Forelimb muscle (tissue), 1 donor: ENCODE measurements at places on chromosomes 1 and 21. TPM values are rescaled to one million over a fixed set of nuclear protein-coding genes. Genes with fewer than 3 reads are reported as not detected.

DNA sequence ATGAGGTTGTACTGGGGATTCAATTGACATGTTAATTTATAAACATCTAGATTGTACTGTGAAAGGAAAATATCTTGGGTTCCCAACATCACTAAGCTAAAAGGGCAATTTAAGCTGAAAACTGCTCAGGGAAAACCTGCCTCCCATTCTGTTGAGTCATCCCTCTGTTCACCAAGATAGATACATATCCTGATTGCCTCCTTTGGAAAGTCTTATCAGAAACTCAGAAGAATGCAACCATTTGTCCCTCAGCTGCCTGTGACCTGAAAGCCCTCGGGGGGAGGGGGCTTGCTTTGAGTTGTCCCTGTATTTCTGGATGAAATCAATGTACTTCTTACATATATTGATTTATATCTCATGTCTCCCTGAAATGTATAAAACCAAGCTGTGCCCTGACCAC, 187.0 kb upstream of the ETV3 start:
- DNase-seq, result no peak

GRCh38 chr1:37035796-37036666, 1.7 kb upstream of the GRIK3 start:
- no peak for DNase-seq

- DNase-seq, result no peak
Measured at GRCh38 chr1:78687914-78688313, 38.3 kb downstream of the IFI44 start.

DNA sequence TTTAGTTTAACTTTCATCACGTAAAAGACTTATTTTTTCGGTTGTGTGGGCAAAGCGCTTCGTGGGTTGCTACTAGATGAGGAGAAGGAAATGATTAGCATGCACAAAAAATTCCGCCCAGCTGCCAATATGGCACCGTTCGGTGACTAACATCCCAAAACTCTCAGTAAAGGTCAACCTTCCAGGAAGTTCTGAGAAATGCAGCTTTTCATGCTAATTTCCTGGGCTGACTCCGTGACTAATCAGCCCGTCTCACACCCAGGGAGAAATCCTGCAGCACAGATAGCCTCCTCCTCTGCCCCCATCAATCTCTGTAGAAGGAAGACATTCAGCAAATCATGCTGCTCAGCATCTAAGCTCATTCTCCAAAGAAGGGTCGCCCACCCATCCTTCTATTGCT, 34.1 kb downstream of the TMCO4 start:
- DNase-seq, result no peak

DNA sequence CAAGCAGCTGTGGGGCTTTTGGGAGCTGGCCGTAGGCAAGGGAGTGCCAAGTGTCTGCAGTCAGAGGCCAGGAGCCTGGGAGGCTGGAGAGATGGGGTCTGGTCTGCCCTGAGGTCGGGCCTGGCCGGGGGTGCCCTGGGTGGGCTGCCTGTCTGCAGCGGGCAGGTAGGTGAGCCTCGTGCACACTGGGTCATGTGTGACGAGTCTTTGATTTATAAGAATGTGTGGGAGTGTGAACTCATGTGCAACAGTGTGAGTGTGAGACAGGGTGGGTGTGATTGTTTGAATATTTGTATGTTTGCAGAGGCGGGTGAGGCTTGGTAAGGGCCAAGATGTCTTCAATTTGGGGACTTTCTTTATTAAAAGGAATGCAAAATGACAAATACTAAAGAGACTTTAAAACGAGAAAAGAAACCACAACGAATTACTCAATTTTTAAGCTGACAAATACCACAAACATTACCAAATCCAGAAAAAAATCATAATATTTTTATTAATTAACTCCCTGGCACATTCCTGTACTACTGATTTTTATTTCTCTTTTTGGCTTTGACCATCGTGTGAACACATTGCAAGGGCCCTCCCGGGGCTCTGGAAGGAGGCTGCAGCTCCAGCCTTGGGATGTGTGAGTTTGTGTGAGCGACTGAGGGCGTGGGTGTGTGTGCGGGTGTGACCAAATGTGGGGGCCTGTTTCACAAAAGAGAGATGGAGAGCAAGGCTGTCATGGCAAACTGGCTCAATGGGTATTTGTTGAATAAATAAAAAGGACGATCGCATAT, 110.3 kb upstream of the WNT4 start:
- DNase-seq, result no peak

- no peak for DNase-seq
Measured at GRCh38 chr21:26956813-26957212, 10.1 kb downstream of the ADAMTS5 start.

- DNase-seq, result no peak
Measured at GRCh38 chr1:162192306-162192678, 122.8 kb downstream of the NOS1AP start.

- DNase-seq, result no peak
Measured at GRCh38 chr1:46512135-46512791, 22.6 kb downstream of the DMBX1 start.

DNA sequence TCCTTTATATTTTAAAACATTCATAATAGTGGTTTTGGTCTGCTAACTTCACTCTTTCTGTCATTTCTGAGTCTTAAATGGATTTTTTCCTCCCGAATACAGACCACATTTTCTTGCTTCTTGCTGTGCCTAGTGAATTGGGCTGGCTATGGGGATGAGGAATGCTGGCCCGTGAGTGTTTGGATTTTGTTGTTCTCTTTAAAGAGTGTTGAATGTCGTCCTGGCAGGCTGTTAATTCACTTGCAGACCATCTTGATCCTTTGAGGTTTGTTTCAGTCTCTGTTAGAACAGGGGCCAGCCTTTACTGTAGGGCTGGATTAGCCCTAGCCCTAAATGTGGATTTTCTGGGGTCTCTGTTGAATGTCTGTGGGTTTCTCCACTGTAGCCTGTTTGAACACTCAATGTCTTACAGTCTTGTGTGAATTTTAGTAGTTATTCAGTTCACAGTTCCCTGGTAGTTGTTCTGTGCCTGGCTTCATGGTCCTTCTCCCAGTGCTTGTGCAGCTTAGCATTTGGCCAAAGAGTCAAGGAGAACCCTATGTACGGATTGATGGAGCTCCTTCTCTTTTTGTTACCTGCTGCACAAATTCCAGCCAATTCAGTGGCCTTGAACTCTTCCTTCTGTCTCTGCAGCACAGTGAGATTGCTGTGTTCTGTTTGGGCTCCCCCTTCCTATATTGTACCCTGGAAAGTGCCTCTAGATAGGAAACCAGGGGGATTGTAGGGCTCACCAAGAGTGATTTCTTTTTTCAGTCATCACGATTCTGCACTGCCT, 95.7 kb downstream of the DYRK1A start:
- DNase-seq, result no peak

DNA sequence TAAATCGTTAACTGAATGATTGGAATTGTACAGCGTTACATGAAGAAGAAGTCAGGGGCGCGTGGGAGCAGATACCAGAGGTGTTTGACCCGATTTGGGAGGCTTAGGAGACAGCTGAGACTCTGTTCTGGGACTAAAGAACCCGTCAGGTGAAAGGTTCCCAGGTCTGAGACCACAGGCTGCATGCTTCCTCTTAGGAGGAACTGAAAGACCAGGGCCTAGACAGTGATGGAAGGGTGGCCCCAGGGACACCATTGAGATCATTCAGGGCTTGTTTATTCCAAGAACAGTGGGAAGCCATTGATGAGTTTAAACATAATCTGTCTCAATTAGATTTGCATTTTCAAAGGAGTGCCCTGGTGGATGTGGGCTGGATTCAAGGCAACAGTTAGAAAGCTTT, 904 bp downstream of the KLF17 start:
- DNase-seq, result no peak

- no peak for DNase-seq
Measured at GRCh38 chr1:35622510-35623178, 18.7 kb downstream of the PSMB2 start.

DNA sequence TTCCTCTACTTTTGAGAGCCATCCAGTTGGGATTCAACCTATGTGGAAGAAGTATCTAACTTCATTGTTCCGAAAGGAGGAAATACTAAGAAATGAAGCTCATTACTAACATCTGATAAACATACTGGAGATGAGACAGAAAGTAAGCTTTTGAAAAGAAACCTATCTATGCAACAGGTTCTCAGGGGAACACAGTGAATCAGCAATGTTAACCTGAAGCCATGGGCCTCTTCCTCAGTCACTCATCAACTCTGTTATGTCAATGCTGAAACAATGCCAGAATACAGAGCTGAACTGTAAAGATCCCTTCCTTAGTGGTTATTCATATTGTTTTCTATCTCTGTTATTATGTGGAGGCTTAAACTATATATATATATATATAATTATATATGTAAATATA, 55.5 kb upstream of the ESRRG start:
- DNase-seq, result no peak

- DNase-seq, result no peak
Measured at GRCh38 chr1:61181067-61182038, 99.0 kb downstream of the NFIA start.

GRCh38 chr1:222018041-222018440, 276.2 kb upstream of the DUSP10 start:
- DNase-seq, result no peak

- DNase-seq, result no peak
Measured at GRCh38 chr1:7755448-7755847, 15.6 kb upstream of the VAMP3 start.

DNA sequence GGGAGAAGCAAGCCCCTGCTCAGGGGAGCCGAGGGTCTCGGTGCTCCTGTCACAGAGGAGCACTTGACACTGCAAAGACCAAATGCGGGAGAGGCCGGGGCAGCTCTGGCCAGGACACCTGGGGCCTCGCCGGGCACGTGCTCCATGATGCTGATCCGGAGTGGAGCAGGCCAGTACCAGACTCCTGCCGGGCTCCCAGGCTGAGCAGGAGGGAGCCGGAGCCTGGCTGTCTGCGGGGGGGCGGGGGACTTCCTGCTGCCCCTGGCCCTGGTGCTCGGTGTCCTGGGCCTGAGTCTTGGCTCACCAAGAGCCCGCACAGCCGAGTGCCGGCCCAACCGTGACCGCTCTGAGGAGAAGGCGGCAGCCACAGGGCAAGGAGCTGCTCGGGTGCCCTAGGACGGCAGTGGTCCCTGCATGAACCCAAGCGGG, 38.5 kb upstream of the TMEM52 start:
- DNase-seq, result no peak

DNA sequence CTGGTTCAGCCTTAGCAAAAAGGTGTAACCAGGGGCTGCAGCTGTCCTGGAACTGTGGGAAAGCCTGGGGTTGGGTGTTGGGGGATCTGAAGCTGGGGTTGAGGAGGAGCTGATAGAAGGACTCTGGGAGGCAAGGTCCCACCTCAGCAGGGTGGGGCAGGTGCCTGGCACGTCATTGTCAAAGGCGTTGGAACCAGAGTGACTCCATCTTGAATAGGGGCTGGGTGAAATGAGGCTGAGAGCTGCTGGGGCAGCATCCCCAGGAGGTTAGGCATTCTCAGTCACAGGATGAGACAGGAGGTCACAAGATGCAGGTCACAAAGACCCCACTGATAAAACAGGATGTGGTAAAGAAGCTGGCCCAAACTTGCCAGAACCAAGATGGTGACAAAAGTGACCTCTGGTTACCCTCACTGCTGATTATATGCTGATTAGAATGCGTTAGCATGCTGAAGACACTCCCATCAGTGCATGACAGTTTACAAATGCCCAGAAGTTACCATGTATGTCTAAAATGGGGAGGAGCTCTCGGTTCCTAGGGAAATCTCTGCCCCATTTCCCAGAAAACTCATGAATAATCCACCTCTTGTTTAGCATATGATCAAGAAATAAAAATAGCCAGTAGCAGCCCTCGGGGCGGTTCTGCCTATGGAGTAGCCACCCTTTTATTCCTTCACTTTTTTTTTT, 85.4 kb downstream of the IER5 start:
- no peak for DNase-seq

GRCh38 chr1:26784023-26784871, 3.5 kb upstream of the PIGV start:
- DNase-seq, result no peak

- DNase-seq, result no peak
Measured at GRCh38 chr1:236657398-236657797, 28.9 kb upstream of the ACTN2 start.

DNA sequence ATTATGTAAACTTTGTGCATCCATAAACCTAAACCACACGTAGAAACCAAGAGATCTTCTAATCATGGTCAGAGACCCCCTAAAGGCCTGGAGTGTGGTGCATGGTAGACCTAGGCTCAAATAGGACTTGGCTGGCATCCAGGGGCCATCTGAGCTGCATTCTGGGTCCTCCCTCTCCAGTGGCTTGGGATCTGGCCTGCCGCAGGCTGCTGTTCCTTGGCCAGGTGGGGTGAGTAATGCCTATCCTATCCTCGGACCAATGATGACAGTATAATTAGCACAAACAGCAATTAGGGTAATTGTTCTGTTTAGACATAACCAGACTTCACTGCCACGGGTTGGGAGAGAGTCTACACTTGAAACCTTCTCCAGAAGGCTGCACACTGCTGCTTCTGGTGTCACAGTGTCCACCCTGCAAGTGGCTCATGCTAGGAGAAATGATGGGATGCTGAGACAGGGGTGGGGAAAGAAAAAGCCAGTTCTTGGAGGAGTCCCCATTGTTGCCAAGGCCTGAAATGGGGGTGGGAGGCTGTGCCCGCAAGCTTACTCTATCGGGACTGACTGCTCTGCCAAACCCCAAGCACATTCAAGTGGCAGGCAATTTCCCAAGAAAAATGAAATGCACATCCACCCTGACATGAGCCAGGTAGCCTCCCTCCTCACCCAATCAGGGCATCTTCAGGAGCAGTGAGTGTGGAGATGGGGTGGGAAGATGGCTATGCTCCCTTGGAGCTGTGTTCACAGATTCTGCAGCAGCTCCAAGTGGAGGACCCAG, 12.5 kb upstream of the PKP1 start:
- DNase-seq, result no peak

DNA sequence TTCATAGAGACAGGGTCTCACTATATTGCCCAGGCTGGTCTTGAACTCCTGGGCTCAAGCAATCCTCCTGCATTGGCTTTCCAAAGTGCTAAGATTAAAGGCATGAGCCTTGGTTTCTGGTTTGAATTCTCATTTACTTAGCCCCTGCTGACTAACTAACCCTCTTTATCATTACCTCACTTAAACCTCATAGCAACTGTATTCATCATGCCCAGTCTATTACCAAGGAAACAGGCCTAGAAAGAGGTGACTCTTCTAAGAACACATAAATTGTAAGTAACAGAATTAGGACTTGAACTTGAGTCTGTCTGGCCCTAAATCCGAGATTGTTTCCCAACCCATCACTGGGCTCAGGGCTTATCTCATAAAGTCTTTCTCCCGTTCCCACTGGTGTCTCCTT, 44.2 kb downstream of the TMEM53 start:
- no peak for DNase-seq

- no peak for DNase-seq
Measured at GRCh38 chr1:97685360-97685759, 235.5 kb downstream of the DPYD start.

The PPIAL4G gene
- not detected for polyA plus RNA-seq

The F5 gene
- polyA plus RNA-seq, result 0.11 TPM

The NBPF6 gene
- not detected for polyA plus RNA-seq

The OPTC gene
- polyA plus RNA-seq, result not detected

The GBP2 gene
- polyA plus RNA-seq, result 0.63 TPM

The C4BPA gene
- polyA plus RNA-seq, result 0.47 TPM

The VWA1 gene
- 56.6 TPM for polyA plus RNA-seq

The HES5 gene
- polyA plus RNA-seq, result 0.56 TPM

The FNDC10 gene
- polyA plus RNA-seq, result 2.0 TPM

The SERINC2 gene
- 35.3 TPM for polyA plus RNA-seq

The SSR2 gene
- 218 TPM for polyA plus RNA-seq

The CASQ2 gene
- 914 TPM for polyA plus RNA-seq

The ZBTB17 gene
- 24.9 TPM for polyA plus RNA-seq

The MSH4 gene
- 0.33 TPM for polyA plus RNA-seq

The KRTAP7-1 gene
- polyA plus RNA-seq, result not detected

The GCSAML gene
- polyA plus RNA-seq, result 0.11 TPM

The SYDE2 gene
- polyA plus RNA-seq, result 3.7 TPM

The KCNT2 gene
- polyA plus RNA-seq, result 6.4 TPM
